NCI-H1694 treated with DMSO at 0.1 percent for 48 hours (cell line): ENCODE measurements at places on chromosomes 1 and 21.
A peak's percentile ranks its signal among the peaks of the same experiment; 100 is the strongest.

DNA sequence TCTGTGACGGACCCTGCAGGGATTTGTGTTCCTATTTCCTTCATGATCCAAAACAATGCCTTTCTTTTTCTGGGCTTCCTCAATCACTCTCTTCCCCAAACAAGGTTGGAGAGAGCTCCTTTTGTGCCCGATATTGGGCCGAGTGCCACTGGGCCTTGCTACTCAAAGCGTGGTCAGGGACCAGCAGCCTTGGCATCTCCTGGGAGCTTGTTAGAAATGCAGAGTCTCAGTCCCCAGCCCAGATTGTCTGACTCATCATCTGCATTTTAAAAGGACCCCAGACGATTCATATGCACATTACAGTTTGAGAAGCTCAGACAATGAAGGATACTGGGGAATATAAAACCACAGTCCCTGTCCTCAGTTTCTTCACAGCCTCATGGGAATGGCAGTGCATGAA, 19.9 kb downstream of the ADORA1 start:
- no peak for DNase-seq

- DNase-seq = no peak
These were observed 823.4 kb upstream of the NEGR1 start for GRCh38 chr1:73105755-73106154.

DNA sequence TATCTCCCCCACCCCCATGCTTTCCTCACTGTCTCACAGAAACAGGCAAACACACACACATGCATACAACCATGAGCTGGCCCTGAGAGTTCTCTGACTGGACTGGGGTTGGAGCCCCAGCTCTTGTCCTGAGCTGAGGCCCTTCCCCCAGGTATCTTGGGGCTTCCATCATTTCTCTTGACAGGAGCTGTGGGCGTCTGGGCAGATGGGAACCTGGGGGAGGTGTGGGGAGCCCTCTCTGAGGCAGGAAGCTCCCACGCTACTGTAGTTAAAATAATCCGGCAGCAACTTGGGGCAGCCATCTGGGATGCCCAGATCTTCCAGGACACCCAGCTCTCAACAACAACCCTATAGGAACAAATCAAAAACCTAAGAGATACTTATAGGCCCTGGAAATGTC, 2.7 kb upstream of the KIF21B start:
- no peak for DNase-seq

GRCh38 chr1:107965110-107965991, at the start of gene VAV3:
Gene VAV3 (minus strand): TSS chr1:107965180. CDS start chr1:107964869, 311 bp downstream.
- peak; percentile 88 for DNase-seq

GRCh38 chr1:4603295-4604110, 50.9 kb upstream of the AJAP1 start:
- no peak for DNase-seq

- no peak for DNase-seq
These were observed 81.4 kb upstream of the SPAG17 start for GRCh38 chr1:118266436-118266835.

DNA sequence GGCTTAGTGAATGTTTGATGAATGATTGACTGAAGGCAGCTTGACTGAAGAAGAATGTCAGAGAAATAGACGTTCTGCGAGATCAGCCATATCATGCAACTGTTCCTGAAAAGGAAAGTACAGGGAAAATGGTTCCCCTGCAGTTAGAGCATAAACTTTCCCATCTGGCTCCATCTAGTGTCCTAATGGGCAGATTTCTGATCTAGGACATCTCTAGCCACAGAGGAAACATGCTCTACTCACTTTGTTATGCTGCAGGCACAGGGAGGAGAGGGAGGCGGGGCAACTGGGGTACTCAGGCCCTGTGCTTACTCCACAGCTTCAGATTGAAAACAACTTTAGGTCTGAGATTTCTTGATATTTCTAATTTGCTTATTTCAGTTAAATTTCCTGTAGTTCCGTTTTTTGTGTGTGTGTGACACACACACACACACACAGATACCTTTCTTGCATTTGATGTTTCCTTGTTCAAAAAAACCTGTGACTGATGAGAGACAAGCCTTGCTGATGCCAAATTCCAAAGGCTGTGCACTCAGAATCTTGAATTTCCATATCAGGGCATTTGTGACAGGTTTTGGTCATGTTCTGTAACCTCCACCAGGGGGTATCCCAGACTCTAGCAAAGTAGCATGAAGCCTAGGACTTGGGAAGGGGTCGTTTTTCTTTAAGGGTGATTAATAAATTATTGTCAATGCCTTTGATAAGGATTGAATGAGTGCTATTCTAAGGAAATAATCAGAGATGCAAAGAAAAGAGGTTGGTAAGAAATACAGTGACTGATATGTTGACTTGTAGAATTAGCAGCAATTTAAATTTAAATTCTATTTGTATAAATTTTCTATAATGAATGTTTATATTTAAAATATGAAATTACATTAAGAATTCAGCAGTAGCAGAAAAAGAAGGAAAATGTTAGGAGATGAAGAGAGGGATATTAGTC, 139.7 kb upstream of the BEND5 start:
- DNase-seq = peak; percentile 72
